Adrenal gland (tissue), 19 donors: ENCODE measurements at places on chromosomes 5 and 9. TPM values are rescaled to one million over a fixed set of nuclear protein-coding genes. Genes with fewer than 3 reads are reported as not detected.

CSNK1A1 gene
- total RNA-seq = 228 TPM

ITGA2 gene
- total RNA-seq = 21.8 TPM

JAKMIP2 gene
- 13.3 TPM for total RNA-seq

SOWAHA gene
- not detected for total RNA-seq

AK8 gene
- 0.79 TPM for total RNA-seq

DCTN3 gene
- total RNA-seq = 116 TPM

PCDHA1 gene
- total RNA-seq = not detected

GPR107 gene
- 45.9 TPM for total RNA-seq

CTSL gene
- total RNA-seq = 205 TPM

PTCH1 gene
- total RNA-seq = 7.8 TPM

IL7R gene
- total RNA-seq = 10.2 TPM

TMEM252 gene
- total RNA-seq = not detected

TMEM174 gene
- not detected for total RNA-seq

ALAD gene
- 280 TPM for total RNA-seq

DNA sequence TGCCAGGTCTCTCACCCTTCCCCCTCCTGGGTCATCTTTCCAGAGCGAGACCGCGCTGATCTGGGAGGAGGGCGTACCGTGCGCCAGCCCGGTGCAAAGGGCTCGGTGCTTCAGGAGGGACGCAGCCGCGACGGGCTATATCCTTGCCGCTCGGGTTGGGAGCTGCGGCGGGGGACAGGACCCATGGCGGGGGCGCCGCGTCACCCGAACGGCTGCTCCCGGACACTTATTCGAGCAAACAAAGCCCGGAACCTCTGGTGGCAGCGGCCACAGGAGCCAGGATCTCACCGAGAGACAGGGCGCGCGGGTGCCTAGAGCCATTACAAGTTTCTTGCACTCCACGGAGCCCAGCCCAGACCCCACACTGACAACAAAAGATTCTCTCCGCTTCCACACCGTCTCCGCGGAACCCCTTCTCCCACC is 1.3 kb downstream of the SEMA6A start:
- DNase-seq = peak; percentile 73

GRCh38 chr9:27183701-27184100 is 74.7 kb downstream of the TEK start:
- peak; percentile 21 for DNase-seq

DNA sequence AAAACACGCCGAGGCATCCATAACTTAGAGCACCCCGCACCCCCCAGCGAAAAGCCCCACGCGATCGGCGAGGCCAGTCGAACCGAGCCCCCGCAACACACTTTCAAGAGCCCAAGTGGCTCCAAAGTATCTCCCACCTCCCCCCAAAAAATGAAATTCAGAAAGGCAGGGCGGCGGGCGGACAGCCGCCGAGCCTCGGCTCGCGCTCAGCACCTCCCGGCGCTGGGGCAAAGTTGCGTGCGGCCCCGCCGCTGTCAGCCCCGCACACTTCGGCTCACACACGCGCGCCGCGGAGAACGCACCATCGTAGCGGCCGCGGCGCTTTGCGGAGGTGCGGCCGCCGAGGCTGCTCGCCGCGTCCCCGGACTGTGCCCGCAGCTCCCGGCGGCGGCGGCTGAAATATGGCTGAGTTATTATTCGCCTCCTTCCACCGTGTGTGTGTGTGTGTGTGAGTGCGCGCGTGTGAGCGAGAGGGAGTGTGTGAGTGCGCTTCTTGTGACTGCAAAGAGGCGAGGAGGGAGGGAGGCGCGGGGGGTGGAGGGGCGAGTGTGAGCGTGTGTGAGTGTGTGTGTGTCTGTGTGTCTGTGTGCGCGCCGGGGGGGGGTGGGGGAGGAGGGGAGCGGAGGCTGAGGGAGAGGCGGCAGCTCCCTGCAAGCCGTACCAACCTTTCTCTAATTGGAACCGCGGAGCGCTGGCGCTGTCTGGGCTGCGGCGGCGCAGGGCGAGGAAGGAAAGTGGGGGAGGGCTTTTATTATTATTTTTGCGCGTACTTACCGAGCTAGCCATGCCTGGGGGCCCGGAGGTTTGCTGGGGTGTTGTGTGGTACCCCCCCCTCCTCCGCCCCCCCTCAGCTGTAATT is 599 bp downstream of the MLLT3 start:
- peak; percentile 87 for DNase-seq

- no peak for DNase-seq
These were observed 408.7 kb upstream of the PIK3R1 start for GRCh38 chr5:67806654-67807438.

GRCh38 chr5:143403334-143403592 is 223 bp downstream of the NR3C1 start:
- no peak for DNase-seq

DNA sequence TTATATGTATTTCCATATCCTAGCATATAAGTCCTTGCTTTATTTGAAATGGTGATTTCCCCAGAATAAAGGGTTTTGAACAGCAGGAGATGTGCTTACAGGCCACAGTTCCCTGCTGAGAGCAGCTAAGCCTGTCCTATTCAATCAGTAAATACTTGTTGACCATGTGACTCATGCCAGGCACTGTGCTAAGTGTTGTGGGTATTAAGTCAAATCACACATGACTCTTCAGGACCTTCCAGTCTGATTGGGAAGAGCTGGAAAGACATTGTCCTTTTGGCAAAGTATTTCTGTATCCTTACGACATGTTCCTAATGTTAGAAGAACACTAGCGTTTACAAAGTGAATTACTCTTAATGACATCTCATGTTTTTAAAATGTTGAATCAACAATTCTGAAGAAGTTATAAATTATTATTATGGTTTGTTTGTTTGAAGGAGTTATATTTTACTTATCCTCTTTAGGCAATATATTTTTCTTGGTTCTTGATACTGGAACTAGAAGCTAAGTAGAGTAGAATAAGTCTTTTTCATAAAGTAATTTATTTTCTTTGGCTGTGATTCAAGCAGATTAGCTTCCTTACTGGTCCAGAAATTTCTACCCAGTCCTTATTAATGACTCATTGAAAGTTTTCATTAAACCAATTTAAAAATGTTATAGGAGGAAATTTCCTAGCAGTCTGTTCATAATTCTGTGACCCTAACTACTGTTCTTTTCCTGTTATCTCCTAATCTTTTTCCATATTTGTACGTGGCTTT is 82.1 kb downstream of the GAPVD1 start:
- peak; percentile 11 for DNase-seq

DNA sequence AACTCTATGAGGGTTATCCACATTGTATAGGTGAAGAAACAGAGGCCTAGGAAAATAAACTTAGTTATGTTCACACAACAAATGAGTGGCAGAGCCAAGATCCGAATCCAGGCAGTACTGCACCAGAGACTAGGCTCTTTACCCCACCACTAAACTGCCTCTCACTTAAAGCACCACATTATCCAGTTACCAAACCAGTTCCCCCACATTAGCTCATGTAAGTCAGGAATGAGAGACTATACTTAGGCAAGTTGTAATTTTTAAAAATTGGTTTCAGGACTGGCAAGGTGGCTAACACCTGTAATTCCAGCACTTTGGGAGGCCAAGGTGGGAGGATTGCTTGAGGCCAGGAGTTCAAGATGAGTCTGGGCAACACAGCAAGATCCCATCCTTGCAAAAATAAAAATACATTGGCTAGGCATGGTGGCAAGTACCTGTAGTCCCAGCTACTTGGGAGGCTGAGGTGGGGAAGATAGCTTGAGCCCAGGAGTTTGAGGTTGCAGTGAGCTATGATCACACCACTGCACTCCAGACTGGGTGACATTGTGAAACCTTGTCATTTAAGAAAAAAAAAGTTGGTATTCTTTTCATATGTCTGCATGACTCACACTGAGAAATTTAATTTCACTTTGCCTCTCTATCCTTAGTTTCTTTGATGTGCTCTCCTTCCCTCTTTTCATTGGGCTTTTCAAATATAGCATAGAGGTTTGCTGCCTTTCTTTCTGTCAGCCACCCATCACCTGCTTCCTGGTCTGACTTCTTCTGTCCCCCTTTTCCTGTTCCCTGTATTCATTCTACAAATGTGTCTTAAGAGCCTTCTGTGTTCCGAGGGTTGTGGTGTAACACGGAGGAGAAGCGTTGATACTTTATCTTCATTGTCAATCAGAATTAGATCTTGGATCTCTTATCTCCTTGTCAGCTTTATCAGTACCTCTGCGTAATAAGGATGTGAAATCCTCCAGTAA is 64.7 kb downstream of the ERMP1 start:
- no peak for DNase-seq

- no peak for DNase-seq
These were observed 15.9 kb upstream of the CDKN2AIPNL start for GRCh38 chr5:134427540-134428041.

GRCh38 chr9:94920420-94921091 is 194.1 kb downstream of the AOPEP start:
- peak; percentile 52 for DNase-seq

DNA sequence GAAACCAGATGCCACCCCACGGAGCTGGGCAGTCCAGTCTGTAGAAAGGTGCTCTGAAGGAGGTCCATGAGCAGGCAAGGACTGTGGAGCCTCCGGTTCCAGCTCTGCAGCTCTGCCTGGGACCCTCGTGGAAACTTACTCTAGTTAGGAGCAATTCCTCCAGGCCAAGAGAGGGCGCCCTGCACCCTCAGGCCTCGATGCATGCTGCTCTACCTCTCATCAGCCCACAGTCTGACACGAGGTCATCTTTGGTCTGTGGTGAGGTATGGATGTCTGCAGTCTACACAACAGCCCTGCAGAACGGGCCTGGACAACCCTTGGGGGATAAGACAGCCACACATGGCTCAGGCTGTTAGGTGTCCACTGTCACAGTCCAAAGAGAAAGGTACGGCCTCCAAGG is 50.6 kb upstream of the UBTD2 start:
- no peak for DNase-seq

GRCh38 chr5:147413266-147413665 is 96.6 kb downstream of the DPYSL3 start:
- no peak for DNase-seq

- DNase-seq = no peak
These were observed 629.0 kb upstream of the PTPRD start for GRCh38 chr9:11241779-11242178.

DNA sequence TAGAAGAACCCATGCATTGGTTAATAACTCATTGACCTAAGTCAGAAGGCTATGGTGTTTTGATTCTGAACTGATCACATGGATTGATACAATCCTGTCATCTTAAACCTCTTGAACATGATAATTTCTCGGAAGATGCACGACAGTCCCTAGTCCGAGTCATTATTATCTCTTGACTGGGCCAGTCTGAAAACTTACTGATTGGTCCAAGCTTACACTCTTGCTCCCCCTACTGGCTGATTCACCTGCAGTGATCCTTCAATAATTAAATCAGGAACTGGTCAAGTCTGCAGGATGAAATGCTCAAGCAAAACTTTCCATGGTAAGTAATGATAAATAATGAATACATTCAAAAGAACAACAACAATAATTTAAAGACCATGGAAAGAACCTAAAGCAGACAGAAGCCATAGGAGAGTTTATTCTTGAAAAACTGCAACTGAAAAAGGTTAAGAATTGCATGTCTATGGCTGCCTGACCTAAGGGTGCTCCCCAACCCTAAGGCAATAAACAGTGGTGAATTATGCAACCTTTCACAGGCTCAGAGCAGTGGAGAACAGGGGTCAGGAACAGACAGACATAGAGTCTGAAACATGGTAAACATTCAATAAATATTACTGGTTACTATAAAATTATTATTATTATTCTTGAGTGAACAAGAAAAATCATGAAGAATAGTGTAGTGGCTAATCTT is 79.3 kb downstream of the BRINP1 start:
- peak; percentile 58 for DNase-seq

DNA sequence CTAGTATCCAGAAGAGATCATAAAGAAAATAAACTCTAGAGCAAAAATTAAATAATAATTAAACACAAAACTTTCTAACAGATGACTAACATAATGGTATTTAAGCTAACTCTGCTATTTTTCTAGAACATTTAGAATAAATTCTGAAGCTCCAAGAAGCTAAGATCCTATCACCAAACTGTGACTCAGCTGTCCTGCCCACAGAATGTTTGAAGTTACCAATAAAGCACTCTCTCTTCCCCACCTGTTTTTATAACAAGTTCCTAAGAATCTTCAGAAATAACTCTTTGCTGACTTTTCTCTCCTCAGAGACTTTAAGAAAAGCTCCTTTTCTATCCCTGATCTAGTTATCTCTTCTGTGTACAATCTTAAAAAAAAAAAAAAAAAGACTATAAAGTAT is 6.0 kb upstream of the EFNA5 start:
- DNase-seq = no peak

GRCh38 chr9:129607027-129607387 is 13.9 kb downstream of the C9orf50 start:
- no peak for DNase-seq

DNA sequence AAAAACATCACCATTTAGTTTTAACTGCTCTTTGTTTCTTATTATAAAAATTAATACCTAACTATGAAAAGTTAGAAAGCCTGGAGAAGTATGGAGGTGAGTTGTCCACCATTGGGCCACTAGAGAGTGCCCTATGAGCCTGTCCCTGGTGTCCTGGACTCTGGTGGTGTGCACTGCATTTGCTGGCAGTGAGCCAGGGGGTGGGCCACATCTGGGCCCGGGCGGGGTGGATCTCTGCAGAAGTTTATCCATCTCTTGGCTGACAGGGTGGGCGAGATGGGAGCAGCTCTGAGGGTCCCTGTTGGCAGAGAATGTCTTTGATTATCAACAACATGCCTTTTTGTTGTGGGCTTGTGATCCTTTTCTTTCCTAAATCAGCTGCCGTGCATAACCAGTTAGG is 8.2 kb downstream of the TENT4A start:
- peak; percentile 47 for DNase-seq

DNA sequence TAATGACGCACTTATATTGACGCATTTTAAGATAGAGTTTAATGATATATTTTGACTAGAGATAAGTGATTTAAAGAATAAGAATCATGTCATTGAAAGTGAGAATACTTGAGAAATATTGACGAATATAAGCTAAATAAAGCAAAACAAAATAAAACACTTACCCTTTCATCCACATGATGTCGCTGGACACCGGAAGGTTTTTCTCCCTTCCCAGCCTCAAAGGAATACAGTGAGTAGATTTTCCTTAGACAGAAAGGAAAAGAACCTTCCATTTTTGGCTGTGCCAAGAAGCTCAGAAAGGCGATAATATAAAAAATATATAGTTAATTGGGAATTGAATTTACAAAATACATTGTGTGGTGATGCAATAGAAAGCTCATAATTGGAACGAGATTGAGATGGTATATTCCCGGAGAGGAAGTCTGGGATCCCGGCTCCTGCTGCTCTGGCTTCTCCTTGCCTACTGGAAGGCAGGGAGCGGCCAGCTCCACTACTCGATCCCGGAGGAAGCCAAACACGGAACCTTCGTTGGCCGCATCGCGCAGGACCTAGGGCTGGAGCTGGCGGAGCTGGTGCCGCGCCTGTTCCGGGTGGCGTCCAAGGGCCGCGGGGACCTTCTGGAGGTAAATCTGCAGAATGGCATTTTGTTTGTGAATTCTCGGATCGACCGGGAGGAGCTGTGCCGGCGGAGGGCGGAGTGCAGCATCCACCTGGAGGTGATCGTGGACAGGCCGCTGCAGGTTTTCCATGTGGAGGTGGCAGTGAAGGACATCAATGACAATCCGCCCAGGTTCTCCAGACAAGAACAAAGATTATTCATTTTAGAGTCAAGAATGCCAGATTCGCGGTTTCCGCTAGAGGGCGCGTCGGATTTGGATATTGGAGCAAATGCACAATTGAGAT is at the start of gene PCDHA5:
Gene PCDHA5, plus strand, starts transcription at position 239 of the 906 bp plus-strand sequence.
- DNase-seq = no peak
